ENCODE measurements at places on chromosomes 4 and X.
A peak's percentile ranks its signal among the peaks of the same experiment; 100 is the strongest.

DNA sequence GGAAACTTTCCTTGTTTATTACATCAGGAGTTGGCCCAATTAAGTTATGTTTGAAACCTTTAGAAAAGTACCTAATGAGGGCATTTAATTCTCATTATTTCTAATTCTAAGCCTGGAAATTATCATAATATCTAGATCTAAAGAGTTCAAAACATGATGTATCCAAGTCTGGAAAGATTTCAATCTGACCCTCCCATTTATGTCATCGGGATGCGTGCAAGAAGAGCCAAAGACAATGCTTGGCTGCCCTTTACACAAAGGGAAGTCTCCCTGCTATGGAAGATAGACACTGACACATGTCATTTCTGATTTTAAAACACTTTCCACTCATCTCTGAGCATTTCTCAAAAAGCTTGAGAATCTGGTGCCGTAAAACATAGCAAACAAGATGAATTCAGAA, 222.4 kb downstream of the ANTXR2 start:
- DNase-seq, result no peak

DNA sequence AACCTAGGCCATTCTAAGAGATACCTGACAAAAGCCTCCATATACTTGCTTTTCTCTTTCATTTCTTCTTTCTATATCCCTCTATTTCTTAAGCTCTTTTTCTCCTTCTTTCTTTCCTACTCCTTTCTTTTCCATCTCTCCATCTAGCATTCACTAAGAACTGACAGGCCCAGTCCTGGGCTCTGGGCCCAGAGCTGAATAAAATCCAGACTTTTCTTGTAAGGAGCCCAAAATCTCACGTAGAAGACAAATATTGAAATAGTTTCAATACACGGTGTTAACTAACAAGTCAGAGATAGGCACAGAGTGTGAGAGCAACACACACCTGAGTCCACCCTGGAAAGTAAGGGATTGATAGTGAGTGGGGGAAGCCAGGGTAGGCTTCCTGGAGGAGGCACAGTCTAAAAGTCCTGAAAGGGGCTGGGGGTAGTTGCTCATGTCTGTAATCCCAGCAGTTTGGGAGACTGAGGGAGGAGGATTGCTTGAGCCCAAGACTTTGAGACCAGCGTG, 73.2 kb upstream of the EFNB1 start:
- no peak for DNase-seq

DNA sequence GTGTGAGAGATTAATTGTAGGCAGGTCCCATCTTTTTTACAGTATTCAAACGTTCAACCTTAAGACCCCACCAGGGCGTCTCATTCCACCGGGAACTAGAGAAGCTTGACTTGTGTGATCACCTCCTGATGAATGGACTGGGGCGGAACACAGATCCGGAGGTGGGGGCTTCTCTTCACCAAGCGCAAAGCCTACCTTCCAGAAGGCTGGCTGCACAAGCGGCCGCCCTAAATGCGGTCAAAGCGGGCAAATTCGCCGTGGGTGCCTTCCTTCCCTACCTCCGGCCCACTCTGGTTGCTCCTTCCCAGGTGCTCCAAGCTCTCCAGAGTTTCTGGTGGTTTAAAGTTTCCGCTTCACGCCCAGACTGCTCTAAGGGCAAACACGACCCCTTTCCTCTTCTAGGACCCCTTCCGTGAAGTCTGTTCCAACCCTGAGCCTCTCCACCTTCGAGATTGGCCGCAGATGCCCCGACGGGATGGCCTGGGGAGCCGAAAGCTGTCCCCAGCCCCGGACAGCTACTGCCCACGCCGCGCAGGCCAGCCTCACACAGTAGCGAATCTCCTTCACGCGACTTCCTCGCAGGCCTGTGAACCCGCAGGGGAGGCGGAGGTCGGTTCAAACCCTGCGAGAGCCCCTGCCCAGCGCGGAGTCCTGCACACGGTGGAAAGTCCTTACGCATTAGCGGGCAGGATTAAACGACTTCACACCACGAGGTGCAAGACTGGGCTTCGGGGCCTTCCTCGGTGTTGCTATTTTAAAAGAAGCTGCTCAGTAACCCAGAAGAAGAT, 1.6 kb upstream of the WWC2 start:
- DNase-seq, result no peak

GRCh38 chr4:168521721-168522120, 24.9 kb downstream of the PALLD start:
- DNase-seq, result no peak

GRCh38 chrX:69995362-69996112, 54.2 kb downstream of the AWAT2 start:
- no peak for DNase-seq

DNA sequence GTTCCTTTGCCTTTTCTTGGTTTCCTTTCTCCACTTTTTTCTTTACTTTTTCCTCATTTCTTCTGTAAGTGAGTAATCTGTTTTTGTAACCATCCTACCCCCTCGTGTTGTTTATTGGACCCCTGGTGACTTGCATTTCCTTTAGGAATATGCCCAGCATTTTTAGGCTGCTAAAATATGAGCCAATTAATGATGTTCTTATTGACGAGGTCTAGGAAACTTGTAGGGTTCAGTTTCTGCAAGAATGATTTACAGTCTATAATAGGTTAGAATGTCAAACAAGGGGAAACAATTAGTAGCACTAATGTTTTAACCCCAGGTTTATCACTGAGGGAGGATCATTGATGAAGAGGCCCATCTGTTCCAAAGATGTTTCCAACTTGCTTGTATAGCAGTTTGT, 79.0 kb downstream of the CPE start:
- no peak for DNase-seq

DNA sequence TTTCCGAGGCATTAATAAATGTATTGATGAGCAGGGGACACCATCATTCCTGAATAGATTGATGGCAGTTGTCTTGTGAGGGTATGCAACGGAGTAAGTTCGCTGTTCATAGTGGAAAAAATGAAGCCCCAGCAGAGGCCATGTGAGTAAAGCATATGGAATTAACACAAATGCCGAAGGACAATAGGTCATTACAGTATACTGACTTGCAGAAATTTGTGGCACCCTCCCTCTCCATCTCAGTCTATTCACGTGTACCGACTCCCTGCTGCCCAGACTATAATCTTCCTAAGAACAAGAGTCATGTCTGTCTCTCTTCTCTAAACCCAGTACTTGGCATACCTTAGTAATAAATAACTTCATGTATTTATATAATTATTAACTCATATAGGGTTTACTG, 47.1 kb upstream of the PCDH10 start:
- no peak for DNase-seq

GRCh38 chr4:41022116-41022515, 192.2 kb downstream of the APBB2 start:
- no peak for DNase-seq

DNA sequence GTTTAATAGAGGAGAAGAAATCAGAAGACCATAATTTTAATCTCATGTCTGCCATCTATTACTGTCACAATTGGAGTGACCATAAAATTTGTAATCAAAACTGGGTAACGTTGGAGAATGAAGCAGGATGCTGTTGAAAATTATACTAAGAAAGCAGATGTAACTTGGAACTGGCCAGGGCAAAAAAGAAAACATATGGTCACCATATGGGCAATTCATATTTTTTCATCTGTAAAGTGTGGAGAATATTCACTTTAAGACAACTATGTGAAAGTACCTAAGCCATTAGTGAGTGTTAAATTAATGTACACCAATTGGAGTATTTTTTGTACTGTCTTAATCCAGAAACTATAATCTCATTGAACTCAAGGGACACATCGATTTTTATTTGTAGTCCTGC, 1008.0 kb downstream of the GLUD2 start:
- DNase-seq, result no peak

DNA sequence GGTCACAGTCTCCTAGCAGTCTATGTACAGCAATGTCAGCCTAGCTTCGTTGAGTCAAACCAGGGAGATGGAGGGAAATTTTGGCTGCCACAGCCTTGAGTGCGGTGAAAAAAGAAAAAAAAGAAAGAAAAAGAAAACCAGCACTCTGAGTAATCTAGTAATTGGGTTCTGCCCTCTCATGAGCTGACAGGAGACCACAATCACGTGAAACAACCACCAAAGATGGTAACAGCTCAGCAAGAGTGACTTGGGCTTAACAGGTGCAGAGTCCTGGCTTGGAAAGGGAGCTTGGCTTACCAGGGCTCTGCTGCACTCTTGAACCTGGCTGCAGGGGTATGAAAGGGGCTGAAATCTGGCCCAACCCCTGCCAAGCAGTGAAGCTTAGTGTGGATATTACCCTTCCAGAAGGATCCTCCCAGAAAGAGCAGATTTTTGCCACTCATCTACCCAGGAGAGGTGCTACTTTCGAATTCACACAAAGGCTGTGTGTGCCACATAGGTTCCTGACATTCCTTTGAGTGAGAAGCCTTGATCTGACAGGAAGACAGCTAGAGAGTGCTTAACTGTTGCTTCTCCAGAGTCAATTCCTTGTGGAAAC, 350.3 kb downstream of the PTTG2 start:
- DNase-seq, result no peak

DNA sequence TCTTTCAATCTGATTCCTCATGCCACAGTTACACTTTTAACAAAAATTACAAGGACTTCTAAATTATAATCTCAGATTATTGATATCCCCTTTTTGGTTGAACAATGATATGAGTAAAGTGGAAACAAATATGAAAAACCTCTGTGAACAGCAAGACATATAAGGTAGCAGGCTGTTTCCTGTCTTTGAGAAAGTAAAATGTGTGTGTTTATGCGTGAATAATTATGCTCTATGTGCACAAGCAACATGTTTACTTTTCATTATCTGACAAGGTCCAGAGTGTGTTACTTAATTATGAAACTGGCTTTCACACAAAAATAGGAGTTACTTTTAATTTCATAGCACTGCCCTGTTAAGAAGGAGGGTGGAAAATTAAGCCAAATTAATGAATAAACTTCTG, 43.1 kb downstream of the DDIT4L start:
- no peak for DNase-seq

GRCh38 chr4:153877898-153878297, 89.0 kb upstream of the SFRP2 start:
- no peak for DNase-seq

GRCh38 chrX:17431171-17431570, 56.2 kb downstream of the NHS start:
- no peak for DNase-seq

DNA sequence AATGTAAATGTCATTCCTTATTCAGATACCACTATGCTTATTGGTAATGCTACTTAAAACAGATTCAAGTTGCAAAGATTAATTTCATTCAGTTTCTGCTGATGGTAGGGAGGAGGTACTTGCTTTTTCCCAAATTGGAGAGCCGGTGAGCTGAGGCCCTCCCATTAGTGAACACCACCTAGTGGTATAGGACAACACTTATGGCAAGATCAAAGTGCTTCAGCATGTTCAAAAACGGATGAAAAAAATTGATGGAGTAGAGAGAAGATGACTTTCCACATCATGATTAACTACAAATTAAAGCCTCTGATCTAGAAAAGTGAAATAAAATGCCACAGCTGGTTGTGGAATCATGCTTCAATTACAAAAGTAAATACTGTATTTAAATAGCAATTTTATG, 112.9 kb downstream of the MBNL3 start:
- no peak for DNase-seq

GRCh38 chrX:68650491-68650890, 3.0 kb downstream of the STARD8 start:
- DNase-seq, result no peak

DNA sequence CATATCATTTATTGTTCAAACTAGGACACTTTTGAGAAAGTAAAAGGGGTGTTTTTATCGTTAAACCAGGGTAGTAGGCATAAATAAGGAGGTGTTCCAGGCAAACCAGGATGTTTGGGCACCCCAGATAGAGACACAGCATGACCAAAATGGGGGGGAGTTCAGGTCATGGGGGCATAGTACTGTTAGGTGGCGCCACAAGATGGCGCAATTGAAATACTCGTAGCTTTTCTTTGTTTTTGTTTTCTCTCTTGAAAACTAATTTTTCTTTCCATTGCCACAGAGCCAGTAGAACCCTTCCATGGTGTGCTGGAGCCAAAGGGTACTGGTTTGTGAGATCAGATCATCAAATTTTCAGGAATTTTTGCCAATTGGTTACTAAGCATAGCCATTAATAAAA, 283.4 kb downstream of the BCOR start:
- no peak for DNase-seq

DNA sequence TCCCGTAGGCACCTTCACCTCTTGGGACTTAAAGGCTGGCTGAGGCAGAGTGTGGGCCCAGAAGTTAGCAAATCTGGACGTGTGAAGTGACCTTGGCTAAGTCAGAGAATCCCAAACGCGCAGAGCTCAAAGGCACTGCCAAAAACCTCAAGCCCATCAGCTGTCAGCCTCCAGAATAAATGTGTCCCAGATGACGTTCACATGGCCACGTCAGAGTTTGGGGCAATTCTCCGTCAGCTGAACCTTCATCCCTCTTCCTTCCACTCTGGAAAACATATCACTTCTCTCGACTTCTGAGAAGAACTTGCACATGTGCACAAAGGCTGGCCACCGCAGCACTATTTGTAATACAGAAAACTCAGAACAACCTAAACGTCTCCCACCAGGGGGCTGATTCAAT, 35.7 kb upstream of the APLN start:
- no peak for DNase-seq

DNA sequence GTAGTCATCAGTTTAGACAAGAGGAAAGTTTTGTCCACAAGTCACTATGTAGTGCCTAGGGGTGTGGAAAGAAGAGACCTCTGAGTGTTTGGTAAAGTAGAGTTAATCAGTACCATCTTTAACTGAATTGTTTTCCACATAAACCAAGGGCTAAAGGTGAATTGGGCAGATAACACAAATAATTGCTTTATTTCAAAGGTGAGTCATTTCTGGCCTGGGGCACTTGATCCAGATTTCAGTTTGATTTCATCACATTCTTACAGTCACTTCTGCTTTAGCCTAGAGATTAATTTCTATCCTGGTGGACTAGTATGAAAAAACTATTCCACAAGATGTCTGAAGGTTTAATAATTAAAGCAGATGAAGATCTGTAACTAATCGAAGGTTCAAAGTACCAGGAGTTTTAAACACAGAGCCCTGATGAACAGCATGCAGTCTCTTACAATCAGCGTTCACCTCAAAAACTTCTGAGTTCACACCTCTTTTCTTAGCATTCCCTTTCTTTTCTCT, 74.5 kb upstream of the BOD1L1 start:
- no peak for DNase-seq

DNA sequence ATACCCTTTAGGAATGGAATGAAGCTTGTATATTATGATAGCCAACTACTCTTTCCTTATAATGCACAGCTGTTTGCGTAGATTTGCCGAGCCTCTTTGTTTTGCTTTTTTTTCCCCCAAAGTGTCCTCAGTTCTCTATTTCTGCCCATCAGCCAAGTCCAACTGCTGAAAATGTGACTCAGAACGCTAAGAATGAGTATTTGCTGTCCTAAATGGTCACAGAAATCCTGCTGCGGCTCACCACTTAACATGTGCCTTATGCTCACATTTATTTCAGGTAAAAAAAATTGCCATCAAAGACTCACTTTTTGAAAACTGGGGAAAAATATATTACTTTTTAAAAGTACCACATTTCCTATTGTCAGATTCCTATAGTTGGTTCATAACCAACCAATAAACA, 36.9 kb downstream of the GABRA4 start:
- no peak for DNase-seq

GRCh38 chrX:47218280-47218919, at the start of gene CDK16:
Gene CDK16 (plus strand): TSS chrX:47218681. CDS start chrX:47223558, 4,877 bp downstream.
- peak; percentile 73 for DNase-seq
